ENCODE measurements at places on chromosomes 12 and 14.

DNA sequence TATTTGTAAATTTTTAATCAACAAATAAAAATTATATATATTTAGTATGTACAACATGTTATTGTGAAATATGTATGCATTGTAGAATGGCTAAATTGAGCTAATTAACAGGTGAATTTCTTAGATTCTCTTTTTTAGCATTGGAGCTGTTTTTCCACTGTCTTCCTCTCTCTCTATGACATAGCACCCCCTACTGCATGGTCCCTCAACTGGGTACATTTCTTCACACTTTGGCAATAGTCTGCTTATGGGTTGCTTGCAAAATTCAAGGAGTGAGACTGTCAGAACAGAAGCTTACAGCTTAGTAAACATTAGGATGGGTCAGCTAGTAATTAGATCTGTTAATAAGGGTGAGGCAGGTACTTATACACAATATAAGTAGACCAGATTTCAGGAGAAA, 658.5 kb upstream of the MGAT4C start:
- DNase-seq: peak; percentile 62

DNA sequence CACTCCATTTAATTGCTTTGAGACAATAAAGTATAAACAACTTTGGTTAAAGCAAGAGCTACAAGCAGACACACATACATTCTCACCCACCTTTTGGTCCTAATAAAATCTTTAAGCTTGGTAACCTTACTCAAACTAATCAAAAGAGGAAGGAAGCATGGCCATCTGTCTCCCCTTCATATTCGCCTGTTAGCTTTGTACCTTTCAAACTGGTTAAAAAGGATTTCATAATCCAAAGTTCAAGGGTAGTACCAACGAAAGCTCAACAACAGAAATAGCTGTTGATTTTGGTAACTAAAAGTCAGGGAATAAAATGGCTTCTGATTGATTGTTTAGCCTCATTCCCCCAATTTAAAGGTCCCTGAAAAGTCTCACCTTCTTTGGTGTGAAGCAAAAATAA, 456.9 kb downstream of the BCAT1 start:
- DNase-seq: no peak

GRCh38 chr12:25960143-25960542, 1.7 kb downstream of the RASSF8 start:
- DNase-seq: peak; percentile 46

DNA sequence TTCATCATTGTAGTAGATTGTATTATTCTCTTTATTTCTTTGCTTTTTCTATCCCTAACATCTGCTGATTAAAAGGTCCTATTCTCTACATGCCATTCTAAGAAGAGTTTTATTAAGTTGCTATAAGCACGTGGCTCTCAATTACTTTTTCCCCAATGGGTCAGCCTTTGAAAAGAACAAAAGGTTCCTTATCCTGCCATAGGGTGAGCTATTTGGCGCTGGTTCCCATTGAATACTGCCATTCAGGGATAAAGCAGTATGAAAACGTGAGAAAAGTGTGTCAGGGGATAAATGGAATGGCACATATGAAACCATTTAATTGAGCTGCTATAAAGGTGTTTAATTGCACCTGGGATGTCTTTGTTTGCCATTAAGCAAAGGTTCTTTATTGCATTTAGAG, 80.9 kb downstream of the SYNE2 start:
- no peak for DNase-seq

DNA sequence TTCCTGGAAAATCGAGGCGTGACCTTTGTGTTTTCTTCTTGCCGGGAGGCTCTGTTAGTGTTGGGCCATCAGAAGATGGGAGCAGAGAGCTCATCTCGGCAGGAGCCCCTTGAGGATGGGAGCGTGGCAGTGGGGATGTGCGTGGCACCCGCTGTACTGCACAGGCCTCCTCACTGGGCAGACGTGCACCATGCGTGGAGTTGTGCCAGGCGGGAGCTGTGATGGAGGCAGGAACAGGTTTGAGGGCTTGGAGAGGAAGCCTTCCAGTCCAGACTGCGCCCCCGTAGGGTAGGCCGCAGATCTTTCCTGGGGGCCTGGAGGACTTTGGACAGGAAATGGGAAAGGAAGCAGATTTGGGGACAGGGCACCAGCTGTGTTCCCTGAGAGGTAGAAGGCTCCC, 197.5 kb downstream of the TSPAN9 start:
- no peak for DNase-seq

GRCh38 chr12:85457016-85457415, 177.0 kb downstream of the ALX1 start:
- DNase-seq: no peak

- DNase-seq: no peak
Observed at GRCh38 chr12:20507711-20508110, 139.4 kb downstream of the PDE3A start.

- DNase-seq: no peak
Observed at GRCh38 chr14:89024691-89025090, 200.2 kb downstream of the TTC8 start.

DNA sequence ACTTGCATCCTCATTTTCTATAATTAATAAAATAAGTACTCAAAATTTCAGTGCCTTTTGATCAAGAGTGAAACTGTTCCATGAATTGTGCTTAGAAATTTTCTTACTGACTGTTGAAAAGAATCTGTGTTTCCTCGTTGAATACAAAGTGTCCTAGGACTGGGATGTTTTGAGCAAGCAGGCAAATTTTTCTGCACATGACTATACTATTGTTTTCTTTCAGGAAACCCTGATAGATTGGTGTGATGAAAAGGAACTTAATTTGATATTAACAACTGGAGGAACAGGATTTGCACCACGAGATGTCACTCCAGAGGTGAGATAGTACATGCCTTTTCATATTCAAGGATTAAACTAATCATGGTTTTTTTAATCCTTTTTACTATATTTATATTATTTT, 316.3 kb downstream of the GPHN start:
- DNase-seq: no peak

- no peak for DNase-seq
Observed at GRCh38 chr12:131826097-131826928, 1.9 kb upstream of the MMP17 start.

GRCh38 chr12:123223241-123223668, 9.7 kb downstream of the MPHOSPH9 start:
- DNase-seq: no peak

GRCh38 chr12:45234139-45234865, 18.4 kb downstream of the ANO6 start:
- DNase-seq: peak; percentile 98

DNA sequence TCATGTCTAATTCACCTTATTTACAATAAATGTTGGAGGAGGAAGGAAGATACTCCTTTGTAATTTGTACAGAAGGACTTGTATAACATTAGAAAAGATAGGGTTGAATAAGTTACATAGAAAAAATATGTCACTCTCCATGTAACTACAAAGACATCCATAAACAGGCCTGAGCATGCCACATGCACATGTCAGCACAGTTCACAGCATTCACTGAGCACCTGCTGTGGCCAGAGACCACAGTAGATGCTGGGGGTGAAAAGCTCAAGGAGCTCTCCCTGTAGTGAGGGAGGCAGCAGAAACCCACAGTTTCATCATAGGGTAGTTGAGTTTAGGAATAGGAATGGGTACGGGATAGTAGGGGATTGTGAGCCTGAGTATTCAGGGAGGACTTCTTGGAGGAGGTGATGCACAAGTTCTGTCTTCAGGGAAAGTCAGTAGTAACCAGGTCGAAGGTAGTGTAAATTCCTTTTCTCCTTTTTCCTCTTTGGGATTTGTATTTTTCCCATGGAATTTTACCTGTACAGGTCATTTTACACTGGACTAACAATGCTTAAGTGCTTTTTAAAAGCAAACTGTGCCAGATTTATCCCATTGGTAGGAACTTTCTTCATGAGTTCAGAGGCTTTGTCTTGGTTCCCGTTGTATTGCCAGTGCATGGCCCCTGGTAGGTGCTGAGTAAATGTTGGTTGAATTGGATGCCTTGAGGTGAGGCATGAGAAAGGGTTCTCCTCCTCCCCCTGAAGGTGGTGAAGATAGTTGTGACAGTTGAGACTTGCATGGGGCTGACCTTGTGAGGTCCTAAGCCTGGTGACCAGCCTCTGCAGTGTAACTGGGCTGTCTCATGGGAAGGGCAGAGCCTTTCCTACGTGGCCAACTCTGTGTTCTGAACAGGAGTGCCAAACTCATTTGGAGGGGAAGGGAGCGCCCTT, 20.2 kb downstream of the PRKCH start:
- no peak for DNase-seq

- no peak for DNase-seq
Observed at GRCh38 chr14:90405101-90405500, 8.3 kb downstream of the CALM1 start.

GRCh38 chr14:99125616-99126431, 146.2 kb downstream of the BCL11B start:
- DNase-seq: no peak

DNA sequence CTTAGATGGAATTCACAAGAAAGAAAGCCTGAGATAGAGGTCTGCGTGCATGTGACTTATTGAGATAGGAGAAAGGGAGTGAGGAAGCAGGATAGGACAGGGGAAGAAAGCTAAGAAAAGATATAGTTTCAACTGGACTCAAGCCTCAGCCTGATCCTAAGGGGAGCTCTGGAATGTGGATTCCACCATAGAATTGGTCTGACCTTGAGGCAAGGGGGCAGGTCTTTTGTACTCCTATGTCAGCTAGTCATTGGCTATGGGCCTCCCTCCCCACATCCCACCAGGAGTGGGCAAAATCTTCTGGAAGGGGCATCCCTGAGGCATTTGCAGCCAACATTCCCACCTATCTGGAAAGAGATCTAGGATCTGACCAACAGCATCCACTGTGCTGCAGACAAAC, 88.5 kb upstream of the HSPB8 start:
- DNase-seq: no peak

Measured in mesenchymal stem cell (in vitro differentiated cells and primary cell).